ENCODE measurements at places on chromosomes 1 and 21.

DNA sequence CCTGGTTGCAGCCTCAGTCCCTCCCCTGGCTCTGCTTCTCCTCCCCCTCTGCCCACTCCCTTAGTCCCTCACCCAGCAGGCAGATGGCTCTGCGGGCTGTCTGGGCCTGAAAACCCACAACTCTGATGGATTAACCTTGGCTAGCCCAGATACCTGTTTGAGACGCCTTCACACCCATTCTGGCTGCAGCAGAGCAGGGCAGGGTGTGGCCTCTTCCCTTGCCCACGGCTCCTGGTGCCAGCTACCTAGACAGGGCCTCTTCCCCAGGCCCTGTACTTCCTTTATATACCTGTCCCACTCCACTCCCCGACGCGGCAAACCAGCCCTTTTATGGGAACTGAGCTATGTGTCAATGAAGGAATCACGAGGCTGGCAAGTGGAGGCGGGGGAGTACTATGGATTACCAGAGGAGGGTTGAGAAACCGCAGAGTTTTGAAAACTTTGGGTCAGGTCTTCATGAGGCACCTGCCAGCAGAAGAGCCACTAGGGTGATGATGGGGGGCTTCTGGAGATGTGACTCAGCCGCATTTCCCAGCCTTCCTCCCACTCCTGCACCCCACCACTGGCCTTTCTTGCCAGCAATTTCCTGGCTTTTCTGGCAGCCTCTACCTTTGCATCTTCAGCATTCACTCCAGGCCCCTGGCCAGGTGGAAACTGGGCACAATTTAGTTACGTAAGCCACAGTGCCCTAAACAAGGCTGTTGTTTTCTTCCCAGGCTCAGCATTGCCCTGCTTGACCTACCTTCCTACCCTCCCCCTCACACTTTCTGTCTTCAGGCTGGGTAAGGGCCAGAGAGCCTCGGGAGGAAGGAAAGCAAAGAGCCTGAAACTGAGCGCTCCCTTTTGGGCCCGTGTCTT lies at the start of gene CHI3L1:
Gene CHI3L1, minus strand, starts transcription at position 259 of the 858 bp plus-strand sequence. Its CDS starts 81 bp downstream, at position 178.
- no peak for DNase-seq

DNA sequence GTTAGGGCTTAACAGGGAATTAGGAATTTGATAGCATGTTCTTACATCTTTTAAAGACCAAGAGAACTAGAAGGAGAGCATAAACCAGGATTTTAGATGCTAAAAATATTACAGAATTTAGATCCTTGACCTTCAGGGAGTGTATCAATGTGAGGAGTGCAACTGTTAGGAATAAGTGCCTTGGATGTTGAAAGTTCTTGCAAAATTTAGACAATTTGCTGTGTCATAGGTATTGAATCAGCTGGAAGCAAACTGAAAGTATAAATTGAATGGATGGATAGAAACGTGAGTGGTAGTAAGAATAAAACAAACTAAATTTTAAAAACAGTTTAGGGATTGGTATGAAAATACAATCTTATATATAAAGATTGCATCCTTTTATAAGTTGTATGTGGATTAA lies 27.7 kb downstream of the PPP1R12B start:
- DNase-seq = no peak

GRCh38 chr1:159791031-159791430 lies 10.3 kb downstream of the DUSP23 start:
- no peak for DNase-seq

GRCh38 chr1:54407404-54408146 lies 1.4 kb upstream of the SSBP3 start:
- DNase-seq = peak; percentile 41

- no peak for DNase-seq
Measured at GRCh38 chr1:209791920-209792319, 7.6 kb upstream of the C1orf74 start.

- no peak for DNase-seq
Measured at GRCh38 chr1:155339515-155340097, 18.9 kb downstream of the RUSC1 start.

DNA sequence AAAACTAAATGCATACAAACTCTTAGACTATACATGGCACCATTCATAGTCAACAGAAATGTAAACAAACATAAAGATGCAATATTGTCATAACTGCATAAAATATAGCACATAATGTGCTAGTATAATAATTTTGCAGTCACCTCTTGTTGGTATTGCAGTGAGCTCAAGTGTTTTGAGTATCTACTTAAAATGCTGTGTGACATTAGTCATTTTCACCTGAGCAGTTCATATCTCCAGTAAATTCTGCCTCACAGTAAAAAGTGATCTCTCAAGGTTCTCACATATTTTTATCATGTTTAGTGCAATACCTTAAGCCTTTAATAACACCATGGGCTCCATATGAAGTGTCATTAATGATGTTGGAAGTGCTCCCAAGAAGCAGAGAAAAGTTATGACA lies 29.6 kb upstream of the FMO2 start:
- no peak for DNase-seq

DNA sequence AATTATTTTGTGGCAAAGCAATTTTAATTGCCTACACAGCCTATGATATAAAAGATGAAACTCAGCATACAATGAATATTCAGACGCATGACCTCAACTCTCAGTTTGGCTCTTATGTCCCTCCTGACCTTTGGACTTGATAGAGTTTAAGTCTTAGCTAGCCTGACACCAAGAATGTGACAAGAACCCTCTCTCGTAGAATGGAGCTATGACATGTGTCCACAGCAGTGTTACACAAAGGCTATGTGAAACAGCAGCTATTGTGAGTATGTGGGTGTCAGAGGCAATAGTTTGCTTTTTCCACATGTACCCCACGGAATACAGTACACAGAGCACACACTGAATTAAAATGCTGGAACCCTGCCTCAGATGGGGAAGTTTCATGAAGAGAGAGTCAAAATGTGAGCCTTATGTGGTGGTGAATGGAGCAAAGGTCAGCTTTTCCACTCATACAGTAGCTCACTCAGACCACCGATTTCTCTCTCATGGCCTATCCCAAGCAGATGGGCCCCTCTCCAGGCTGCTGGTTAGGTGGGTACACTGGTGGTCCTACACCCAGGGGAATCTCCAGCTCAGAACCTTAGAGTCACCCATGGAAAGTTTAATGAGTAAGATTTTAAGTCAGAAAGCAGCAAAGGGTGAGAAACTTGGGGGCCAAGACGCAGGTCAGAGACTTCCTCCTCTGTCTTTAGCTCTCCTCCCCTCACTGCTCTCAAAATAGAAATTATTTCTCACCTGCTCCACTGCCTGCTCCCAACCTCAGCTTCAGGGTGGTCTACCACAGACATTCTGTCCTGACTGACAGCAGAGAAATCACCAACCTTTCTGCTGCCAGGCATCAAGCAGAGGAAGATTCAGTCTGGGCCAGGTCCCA lies 10.1 kb upstream of the XCL2 start:
- DNase-seq = no peak

DNA sequence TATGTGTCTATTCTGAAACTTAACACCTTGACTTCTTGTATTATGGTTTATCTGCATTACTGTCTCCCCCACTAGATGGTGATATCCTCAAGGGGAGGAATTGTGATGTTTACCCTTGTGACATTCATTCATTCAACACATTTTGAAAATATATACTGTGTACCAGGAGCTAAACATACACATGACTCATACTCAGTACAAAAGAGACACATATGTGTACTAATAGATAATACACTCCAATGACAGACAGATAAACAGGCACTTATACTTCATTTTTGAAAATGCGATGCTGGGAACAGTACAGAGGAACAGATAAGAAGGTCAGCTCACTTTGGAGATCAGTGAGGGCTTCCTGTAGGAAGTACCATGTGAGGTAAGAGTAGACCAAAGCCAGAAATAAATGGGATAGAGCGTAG lies 8.9 kb upstream of the RAB3GAP2 start:
- DNase-seq = no peak

DNA sequence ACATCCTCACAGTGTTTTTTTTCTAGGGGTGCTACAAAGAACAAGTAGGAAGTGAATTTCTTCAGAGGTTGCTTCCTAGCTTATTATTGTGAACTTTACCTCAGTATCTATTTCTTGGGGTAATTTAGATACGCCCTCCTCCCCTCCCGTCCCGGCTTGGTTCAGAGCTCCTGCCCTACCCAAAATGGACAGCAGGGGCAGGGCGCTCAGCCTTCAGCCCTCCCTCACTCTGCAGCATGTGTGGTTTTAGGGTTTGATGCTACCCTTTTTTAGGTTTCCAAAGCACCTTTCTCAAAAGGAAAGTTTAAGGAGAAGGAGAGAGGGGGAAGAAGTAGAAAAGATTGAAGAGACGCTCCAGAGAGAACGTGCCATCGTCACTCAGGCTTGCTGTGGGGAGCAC lies 16.9 kb upstream of the POGK start:
- DNase-seq = no peak

DNA sequence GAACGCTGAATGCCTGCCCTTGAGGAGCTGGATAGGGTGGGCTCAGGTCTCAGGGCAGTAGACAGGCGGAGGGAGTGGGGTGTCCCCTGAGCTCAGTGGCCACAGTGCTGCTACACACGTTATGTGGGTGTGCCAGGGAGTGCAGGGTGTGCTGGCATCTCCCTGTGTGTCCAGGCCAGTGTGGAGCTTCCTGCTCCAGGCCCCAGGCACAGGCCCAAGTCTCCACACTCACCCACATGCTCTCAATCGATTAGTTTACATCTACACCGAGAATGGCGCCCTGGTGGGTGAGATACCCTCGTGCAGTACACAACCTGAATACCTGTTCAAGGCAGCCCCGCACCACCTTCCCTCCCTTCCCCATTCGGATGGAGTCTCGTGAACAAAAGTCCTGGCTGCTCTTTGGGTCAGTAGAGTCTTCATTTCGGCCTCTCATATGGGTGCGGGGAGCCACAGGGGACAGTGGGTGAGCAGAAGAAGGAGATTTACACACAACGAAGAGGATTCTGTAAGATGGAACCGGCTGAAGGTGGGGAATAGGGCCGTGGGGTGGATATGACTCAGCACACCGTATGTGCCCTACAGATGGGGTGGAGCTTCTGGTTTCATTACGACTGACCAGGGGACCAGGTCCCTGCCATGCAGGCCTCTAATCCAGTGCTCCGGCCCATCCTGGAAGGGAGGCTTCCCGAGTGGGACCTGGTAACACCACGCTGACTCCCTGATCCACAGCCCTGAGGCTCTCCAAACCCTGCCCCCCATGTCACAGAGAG lies 93.3 kb downstream of the SPSB1 start:
- no peak for DNase-seq

GRCh38 chr1:85584923-85585322 lies 4.4 kb downstream of the CCN1 start:
- DNase-seq = no peak

DNA sequence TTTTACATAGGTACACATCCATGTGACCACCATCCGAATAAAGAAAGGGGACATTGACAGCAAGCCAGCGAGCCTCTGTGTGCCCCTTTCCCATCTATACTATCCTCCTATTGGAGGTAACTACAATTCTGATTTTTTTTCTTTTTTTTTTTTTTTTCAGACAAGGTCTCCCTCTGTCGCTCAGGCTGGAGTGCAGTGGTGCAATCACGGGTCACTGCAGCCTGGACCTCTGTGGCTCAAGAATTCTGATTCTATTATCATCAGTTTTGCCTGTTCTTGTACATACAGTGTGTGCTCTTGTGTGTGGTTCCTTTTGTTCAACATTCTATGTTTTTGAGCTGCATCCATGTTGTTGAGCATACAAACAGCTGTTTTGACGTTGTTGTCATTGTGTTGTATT lies 56.0 kb upstream of the SRSF10 start:
- DNase-seq = no peak

- no peak for DNase-seq
Measured at GRCh38 chr1:152907686-152908601, at the start of gene IVL. Gene IVL (plus strand): TSS chr1:152908546. CDS start chr1:152909798, 1,252 bp downstream.

DNA sequence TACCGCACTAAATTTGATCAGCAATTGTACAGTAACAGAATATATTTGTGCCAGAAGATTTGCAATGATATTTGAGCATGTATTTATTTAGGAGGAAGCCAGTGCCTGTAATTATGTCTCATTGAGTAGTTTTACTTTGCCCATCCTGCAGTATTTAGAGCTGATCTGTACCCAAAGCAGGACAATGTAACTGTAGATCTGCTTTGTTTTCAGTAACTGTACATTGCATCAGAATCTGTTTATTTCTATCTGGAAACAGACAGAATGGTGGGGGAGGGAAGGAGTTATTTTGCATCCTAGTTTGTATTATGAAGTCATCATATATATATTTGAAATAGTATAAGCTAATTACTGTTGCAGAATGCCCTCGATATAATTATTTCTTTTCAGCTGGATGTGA lies 36.2 kb upstream of the LRRC8C start:
- no peak for DNase-seq

- no peak for DNase-seq
Measured at GRCh38 chr1:230253150-230253549, 173.0 kb downstream of the PGBD5 start.

- no peak for DNase-seq
Measured at GRCh38 chr1:23742670-23743286, 493 bp upstream of the ELOA start.

- DNase-seq = no peak
Measured at GRCh38 chr1:30915491-30916230, 7.1 kb upstream of the SDC3 start.

GRCh38 chr1:30706528-30706927 lies 16.9 kb downstream of the MATN1 start:
- DNase-seq = no peak

GRCh38 chr21:15444118-15444960 lies 285.4 kb upstream of the USP25 start:
- DNase-seq = no peak

GRCh38 chr1:9696793-9697192 lies 45.3 kb downstream of the PIK3CD start:
- DNase-seq = no peak

DNA sequence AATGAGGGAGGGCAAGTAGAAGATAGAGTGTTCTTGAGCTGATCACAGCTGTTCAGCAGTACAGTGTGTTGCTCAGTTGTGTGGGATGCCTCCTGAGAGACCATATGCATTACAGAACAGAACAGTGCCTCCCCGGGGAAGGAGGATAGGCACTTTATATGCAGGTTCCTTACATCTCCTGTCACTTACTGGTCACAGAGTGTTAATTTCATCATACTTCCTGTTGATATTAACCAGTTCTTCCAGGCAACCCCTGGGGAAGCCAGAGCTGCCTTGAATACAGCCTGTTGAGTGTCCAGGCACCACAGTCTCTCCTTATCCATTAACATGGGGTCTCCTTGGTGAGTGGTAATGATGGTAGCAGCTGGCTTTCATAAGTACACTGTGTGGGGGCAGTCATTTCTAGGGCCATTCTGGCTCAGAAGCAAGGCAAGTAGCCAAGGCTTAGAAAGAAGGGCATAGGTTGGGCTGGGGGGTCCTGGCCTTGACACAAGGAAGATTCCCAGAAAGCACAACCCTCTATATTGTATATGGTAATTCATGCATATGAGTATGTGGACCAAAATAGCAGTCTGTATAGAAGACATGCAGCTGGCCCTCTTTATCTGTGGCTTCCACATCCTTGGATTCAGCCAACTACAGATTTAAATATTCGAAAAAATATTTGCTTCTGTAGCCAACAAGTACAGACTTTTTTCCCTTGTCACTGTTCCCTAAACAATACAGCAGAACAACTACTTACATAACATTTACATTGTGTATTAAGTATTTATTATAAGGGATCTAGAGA lies 142.4 kb downstream of the ZP4 start:
- DNase-seq = no peak

GRCh38 chr1:153447498-153448170 lies 12.8 kb downstream of the S100A7 start:
- no peak for DNase-seq
